Thyroid gland (tissue), 4 donors: ENCODE measurements at places on chromosomes 3 and 15. TPM values are rescaled to one million over a fixed set of nuclear protein-coding genes. Genes with fewer than 3 reads are reported as not detected.

GRCh38 chr3:122214711-122215110 lies 31.2 kb downstream of the CASR start:
- no peak for DNase-seq

GRCh38 chr15:63982381-63982854 lies 63.9 kb downstream of the DAPK2 start:
- DNase-seq: peak; percentile 24

The KY gene
- total RNA-seq: 10.2 TPM

The PDE12 gene
- total RNA-seq: 33.4 TPM

The THAP10 gene
- 5.4 TPM for total RNA-seq

The MORC1 gene
- 0.13 TPM for total RNA-seq
